Activated CD4-positive, alpha-beta memory T cell treated with anti-CD3 and anti-CD28 coated beads, Interleukin-2, amount 10 ng/mL, durations not matched to agents 7 days and 5 days (primary cell): ENCODE measurements at places on chromosomes 13 and 19. TPM values are rescaled to one million over a fixed set of nuclear protein-coding genes. Genes with fewer than 3 reads are reported as not detected.

- DNase-seq: no peak
Observed at GRCh38 chr13:29887686-29888085, 37.3 kb upstream of the UBL3 start.

GRCh38 chr19:16942583-16942982 lies 53.8 kb downstream of the F2RL3 start:
- no peak for DNase-seq

DNA sequence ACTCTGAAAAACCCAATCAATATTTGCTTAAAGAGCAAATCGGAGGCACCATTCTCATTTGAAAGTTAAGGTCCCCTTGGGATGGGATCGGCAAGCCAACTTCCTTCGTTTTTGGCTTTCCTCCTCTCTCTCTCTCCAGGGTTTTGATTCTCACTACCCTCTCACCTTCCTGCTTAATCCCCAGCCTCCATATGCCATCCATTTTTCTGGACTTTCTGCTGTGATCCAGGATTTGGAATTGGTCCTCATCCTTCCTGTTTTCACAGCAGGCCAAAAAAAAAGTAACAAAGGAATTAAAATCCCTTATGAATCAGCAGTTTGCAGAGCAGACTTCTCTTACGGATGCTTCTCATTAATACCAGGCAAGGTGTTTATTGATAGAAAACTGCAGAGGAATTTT lies 283.1 kb upstream of the TMTC4 start:
- DNase-seq: no peak

DNA sequence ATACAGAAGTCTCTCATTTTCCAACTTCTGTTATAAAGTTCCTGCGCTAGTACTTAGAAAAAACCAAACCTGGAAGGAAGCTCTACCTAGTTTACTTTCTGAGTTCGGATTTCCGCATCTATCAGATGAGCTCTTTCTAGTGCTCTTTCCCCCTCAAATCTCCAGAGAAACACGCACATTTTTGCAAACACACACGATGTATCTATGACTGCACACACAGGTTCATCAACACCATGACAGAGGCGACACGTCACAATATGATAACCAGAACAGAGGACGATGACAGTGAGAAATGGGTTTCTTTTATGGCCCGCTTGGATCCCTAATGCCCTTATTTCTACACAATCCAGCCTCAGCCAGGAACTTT lies 629 bp upstream of the LRRC63 start:
- DNase-seq: peak; percentile 44

Gene CYP2B6
- not detected for total RNA-seq

Gene CLEC17A
- not detected for total RNA-seq
